ENCODE measurements at places on chromosomes 7 and 10.

GRCh38 chr10:120987359-120987758 lies 136.2 kb downstream of the WDR11 start:
- DNase-seq = peak; percentile 70

DNA sequence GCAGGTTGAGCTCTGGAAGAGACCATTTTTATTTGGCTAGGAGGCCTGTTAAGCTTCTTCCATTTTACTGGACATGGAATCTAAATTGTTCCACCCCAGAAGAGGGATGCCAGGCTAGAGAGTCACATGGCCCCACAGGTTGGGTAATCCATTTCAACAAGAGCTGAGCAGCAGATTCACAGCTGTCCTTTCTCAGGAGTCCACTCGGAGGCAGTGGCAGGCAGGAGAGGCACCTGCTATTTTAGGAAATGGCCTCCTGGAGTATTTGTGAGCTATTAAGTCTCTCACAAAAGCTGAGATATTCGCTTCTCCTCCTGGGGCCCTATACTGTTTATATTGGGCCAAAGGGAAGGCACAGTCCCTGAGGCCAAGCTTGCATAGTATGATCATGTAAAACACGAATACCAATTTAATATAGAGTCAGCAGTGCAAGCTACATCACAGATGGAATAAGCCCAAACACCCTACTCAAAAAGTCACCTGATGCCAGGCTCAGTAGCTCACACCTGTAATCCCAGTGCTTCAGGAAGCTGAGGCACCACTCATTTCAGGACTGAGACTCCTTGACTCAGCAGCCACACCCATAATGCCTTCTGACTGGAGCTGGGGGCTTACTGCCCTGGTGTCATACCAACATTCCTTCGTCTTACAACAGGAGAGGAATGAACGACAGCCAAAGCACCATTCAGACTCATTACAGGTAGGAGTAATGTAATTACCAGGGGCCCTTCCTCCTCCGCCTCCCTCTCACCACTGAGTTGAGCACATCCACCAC lies 124.1 kb downstream of the LMBR1 start:
- DNase-seq = peak; percentile 17

DNA sequence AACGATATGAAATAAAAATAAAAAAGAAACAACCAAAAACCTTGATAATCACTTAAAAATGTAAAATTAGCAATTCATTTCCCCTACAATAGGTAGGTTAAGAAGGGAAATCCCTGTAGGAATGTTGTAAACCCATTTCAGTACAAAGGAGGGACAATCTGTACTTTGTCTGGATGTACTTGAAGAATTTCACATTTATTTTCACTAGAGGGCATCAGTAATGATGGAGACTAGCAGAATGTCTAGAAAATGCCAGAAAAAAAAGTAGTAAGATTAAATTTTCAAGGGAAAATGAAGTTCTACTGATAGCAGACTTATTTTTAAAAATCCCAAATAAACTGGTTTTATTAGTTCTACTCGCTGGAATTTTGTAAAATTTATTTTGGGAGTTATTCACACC lies 209.0 kb upstream of the FZD1 start:
- DNase-seq = no peak

- DNase-seq = peak; percentile 61
Measured at GRCh38 chr7:21371360-21371759, 56.5 kb upstream of the SP4 start.

DNA sequence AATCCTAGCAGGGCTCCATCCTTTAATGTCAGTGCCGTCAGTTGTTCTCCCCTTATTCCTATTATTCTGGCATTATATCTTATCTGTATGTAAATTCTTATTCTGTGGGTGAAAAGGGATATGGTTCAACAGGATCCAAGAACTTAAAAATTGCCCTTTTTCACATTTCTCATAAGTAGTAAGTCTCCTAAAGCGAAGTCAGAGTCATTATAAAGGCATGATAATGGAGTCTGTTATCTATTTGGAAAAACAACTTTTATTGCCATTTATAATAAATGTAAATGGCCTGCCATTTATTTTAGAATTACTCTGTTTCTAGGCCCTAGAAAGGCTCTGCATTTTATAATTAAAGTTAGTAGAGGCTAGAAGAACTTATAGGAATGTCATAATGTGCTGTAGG lies 31.3 kb downstream of the SDK1 start:
- no peak for DNase-seq

DNA sequence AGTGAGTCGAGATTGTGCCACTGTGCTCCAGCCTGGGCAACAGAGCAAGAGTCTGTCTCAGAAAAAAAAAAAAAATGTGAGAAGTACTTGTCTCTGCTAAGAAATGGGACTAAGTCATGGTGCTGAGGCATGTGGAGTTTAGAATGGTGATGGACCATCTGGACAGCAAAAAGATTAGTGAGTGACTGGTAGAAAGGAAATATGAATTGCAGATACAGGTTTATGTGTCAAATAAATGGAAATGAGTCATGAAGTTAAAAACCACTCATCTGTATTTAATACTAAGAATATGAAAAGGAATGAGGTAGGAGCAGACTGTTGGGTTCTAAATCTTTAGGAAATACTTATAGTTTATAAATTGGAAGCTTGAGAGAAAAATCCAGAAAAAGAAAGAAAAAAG lies 625.7 kb upstream of the ANKRD30A start:
- DNase-seq = no peak

DNA sequence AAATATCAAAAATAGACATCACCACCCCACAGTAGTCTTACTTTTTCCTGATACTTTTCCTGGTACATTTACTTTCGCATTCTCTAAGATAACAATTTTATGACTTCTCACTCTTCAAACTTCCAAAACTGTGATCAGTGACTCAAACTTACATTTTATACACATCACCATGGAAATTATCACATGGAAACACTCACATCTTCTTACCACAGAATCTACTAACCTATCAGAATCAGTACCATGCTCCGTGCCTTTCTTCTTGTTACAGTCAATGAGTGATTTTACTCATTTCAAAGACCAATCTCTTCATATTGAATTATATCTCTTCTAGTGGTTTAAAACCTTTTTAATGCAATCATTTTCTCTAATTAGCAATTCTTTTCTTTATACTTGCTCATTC lies 120.3 kb downstream of the PTEN start:
- DNase-seq = no peak

- DNase-seq = no peak
Measured at GRCh38 chr10:126185676-126186447, 202.4 kb downstream of the ADAM12 start.

- no peak for DNase-seq
Measured at GRCh38 chr7:100126239-100126930, 382 bp upstream of the MBLAC1 start.

DNA sequence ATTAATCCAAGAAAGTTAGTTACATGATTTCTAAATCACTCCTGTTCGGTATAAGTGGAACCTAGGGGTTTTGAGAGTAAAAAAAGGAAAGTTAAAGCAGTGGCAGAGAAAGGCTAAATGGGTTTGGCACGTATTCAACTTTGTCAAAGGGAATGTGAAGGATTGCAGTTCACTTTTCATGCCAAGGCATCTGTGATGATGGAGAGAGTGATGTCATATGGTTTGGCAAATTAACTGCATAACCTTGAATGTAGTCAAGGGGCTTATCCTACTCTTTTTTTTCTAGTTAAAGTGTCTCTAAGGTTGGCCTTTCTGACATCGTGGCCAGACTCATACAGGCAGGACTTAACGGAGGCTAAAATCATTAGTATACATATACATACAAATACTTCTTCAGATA lies 277.8 kb downstream of the EXOC4 start:
- no peak for DNase-seq

DNA sequence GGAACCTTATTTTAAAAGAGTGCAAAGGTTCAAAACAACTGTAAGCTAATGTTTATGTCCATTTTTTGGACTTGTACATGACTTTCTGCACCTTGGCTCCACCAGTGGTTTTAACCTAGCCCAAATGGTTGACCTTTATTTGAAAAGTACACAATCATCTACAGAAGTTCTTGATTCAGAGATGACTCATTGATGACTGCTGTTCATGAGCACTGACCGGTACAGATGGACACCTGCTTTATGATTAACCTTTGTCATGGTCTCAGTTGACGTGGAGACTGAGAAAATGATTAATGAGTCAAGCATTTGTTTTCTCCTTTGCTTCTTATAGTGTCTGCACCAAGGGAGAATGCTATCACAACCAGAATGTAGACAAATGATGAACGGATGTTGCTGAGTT lies 55.7 kb upstream of the PTER start:
- no peak for DNase-seq

DNA sequence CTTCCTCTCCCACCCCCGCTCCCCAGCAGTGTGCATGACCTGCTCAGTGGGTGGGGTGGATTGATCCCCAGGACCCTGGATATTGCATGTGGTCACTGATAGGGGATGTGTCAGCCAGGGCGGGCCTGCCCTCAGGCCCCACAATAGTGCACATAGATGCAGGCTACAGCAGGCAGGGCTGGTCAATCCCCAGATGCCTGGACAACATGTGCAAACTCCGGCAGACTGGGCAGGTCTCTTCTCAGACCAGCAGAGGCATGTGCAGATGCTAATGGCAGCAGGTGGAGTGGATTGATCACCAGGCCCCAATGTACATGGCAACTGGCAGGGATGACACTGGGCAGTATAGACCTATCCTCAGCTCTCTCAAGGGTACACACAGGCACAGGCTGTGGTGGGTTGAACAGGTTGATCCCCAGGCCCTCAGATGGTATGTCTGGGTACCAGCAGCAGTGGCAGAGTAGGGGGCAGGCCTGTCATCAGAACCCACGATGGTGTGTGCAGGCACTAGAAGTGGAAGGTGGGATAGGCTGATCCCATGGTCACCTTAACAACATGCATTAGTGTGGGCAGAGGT lies 98.6 kb downstream of the LANCL2 start:
- DNase-seq = no peak

GRCh38 chr7:42099066-42099465 lies 137.9 kb downstream of the GLI3 start:
- no peak for DNase-seq

- DNase-seq = no peak
Measured at GRCh38 chr7:45129181-45129800, 17.8 kb upstream of the TBRG4 start.

- no peak for DNase-seq
Measured at GRCh38 chr10:111458256-111458655, 381.4 kb downstream of the ADRA2A start.

GRCh38 chr7:27116962-27117886 lies 13.3 kb downstream of the HOXA4 start:
- DNase-seq = no peak

GRCh38 chr7:80428161-80429054 lies 83.5 kb downstream of the GNAT3 start:
- DNase-seq = peak; percentile 19

GRCh38 chr10:60910543-60910942 lies 33.4 kb downstream of the RHOBTB1 start:
- DNase-seq = peak; percentile 85

DNA sequence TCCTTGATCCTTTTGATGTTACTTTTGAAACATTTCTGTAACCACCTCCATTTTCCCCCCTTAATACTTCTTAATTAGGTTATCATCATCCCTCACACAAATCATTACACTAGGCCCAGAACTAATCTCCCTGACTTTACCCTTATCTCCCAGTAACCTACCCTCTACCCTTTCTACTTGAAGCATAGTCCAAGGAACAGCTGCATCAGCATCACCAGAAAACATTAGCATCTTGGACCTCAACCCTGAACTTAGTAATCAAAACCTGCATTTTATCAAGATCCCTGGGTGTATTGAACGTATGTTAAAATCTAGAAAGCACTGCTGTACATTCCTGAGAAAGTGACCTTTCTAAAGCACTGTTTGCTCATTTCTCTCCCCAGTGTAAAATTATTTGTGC lies 38.8 kb downstream of the MGAM2 start:
- no peak for DNase-seq

DNA sequence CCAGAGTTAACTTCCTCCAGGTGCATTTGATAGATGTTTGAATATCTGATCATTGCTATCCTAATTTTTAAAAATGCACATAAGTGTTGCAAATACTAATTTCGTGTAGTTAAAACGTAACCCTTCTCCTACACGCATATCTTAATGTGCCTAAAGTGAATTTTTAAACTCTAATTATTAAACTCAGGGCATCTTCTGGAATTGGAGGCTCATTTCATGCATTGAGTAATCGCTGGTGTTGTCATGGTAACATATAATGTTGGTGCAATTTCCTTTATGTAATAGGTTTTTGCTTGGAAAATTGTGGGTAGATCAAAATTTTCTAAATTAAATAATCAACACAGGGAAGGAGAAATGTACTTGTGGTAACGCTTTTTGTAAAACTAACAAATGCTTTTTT lies 56.2 kb downstream of the ARMC3 start:
- DNase-seq = no peak

DNA sequence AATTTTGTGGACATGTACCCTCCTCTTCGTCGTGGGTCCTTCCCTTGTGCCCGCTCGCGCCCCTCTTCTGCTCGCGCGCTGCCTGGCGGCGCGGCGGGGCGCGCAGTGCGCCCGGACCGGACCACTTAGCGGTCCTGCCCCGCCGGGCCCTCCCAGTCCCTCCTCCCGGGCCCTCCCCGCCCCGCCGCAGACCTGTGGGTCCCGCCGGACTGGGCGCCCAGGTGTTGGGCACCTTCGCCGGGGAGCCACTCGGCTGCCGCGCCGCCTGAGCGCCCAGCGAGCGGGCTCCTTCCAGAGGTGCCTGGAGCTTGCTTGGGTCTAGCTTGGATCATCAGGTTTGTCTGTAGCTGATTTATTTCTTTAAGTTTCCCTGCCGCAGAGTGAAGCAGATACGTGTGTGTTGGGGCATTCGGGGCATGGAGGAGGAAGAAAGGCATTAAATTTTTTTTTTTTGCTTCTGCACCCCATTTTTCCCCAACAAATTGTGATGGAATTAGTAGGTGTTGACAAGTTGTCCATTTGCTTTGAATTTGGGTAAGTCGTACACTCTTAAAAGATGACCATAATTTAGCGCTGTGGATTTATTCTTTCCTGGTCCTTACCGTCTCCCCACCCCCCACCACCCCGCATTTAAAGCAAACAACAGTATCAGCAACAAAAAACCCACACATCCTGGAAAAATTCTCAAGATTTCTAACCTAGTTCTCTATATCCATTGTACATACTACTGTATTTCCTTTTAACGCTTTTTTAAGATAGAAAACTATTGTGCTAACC lies 905 bp downstream of the C1GALT1 start:
- DNase-seq = peak; percentile 78

DNA sequence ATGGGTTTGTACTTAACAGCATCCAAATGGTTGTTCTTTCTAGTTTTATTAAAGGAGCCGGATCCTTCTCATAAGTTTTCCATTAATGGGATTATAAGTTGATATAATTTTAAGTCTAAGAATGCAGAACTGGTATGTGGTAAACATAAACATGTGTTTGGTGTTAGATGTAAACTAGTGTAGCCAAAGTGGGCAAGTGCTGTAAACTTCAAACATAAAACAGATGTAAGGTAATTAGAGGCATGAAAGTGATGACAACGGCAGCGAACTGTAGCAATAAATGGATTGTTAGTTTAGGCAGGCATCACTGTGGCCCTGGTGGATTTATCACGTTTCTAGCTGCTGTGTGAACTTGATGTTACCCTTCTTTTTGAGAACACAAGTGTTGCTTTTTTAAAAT lies 37.9 kb downstream of the BAMBI start:
- DNase-seq = no peak

Data from MM.1S (cell line).